ENCODE measurements at places on chromosomes 1 and 21.

GRCh38 chr1:51235673-51236530, at the start of gene RNF11:
Gene RNF11, plus strand, starts transcription at chr1:51236273. Its CDS starts 484 bp downstream, at chr1:51236757.
- peak; percentile 76 for DNase-seq

GRCh38 chr1:45275054-45275453, 51.6 kb upstream of the HPDL start:
- DNase-seq, result no peak

GRCh38 chr1:85576642-85577418, 3.7 kb upstream of the CCN1 start:
- DNase-seq, result peak; percentile 23

- no peak for DNase-seq
These were observed 11.8 kb upstream of the OTUD7B start for GRCh38 chr1:150022357-150022756.

DNA sequence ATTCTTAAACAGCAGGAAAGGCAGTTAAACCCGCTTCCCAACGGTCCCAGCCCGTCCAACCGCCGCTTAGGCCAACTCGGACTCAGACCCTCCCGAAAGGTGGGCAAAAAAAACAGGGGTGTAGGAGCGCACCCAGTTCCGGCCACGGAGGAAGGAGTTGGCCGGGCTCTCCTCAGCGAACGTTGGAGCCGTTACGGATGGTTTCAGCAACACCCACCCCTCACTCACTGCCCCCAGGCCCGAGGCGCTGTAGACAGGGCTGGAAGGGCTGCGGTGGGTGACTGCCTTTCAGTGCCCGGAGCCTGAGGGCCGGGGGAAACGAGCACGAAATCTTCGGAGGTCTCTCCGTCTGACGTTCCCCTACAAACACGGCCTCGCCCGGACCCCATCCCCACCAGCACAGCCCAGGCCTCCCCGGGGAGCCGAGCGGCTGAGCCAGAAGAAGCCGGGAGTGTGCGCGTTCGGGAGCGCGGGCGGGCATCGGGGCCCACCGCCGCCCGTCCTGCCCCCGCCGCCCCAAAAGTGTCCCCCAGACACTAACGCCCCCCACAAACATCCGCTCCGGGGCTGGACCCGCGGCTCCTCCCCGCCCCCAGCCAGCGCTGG, 1.3 kb downstream of the KDM5B start:
- no peak for DNase-seq
